ENCODE measurements at places on chromosomes 3 and 15.

- DNase-seq: no peak
Observed at GRCh38 chr3:16790432-16791400, 94.0 kb upstream of the PLCL2 start.

- no peak for DNase-seq
Observed at GRCh38 chr3:196872316-196872715, 4.6 kb downstream of the SENP5 start.

GRCh38 chr3:133540896-133541674 is 32.4 kb upstream of the CDV3 start:
- DNase-seq: no peak

DNA sequence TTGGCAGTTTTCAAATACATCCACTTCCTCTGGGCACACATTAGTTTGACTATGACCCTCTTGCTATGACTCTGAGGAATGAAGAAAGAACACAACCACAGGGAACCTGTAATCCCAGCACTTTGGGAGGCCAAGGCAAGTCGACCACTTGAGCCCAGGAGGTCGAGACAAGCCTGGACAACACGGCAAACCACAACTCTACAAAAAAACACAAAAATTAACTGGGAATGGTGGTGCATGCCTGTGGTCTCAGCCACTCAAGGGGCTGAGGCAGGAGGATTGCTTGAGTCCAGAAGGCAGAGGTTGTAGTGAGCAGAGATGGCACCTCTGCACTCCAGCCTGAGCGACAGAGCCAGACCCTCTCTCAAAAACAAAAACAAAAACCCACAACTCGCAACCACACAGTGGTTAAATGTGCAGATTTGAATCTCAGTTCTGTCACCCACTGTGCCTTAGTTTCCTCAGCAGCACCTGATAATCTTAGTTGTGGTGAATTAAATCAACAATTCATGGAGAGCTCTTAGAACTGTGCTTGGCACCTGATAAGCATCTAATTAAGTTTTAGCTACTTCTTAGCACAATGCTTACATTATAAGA is 65.7 kb downstream of the MYLK start:
- DNase-seq: no peak

- DNase-seq: no peak
Observed at GRCh38 chr15:52680761-52681160, 1.6 kb upstream of the ATOSA start.

- DNase-seq: no peak
Observed at GRCh38 chr15:36008719-36009118, 462.8 kb upstream of the DPH6 start.

DNA sequence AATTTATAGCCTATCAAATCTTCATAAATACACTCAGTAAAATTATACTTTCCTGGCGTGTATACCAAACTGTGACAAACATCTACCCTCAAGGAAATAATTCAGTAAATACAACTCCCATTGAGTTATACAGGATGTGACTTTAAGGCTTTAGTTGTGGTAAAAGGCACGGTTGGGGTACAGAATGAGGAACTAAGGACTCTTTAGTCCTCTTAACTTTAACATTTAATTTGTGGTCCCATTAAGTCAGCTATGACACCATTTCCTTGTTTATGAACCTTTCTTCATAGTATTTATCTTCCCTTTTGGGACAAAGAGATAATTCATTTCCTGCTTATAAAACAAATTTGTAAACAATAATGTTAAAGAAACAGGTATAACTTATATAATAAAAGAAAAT is 30.2 kb downstream of the IFT80 start:
- DNase-seq: no peak

- DNase-seq: no peak
Observed at GRCh38 chr15:96180087-96180748, 150.3 kb upstream of the NR2F2 start.

DNA sequence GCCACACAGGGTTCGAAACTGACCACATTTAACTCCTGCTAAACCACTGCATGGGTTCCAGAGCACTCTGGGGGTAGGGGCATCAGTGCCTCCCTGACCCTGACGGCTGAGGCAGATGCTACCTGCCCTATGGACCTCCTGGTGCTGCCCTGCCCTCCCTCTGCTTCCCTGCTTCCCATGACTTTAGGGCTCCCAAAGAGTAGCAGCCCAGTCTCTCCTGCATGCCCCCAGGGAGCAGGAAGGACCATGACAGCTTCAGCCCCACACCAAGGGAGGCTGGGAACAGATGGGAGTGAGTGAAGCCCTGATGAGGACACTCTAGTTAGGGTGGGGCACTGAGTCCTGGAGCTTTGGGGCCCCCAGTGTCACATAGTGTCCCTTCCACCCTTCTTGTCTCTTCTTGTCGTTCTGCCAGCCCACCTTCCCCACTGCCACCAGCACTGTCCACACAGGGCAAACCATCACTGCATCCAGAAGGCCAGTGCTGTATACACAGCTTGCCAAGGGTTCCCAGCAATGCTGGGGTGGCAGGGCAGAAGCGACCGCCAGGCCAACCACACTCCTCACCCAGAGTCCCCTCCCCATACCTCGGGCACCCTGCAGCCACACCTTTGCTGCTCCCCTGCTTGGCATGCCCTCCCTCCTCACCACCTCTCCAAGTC is 31.0 kb downstream of the SRPRB start:
- DNase-seq: no peak

DNA sequence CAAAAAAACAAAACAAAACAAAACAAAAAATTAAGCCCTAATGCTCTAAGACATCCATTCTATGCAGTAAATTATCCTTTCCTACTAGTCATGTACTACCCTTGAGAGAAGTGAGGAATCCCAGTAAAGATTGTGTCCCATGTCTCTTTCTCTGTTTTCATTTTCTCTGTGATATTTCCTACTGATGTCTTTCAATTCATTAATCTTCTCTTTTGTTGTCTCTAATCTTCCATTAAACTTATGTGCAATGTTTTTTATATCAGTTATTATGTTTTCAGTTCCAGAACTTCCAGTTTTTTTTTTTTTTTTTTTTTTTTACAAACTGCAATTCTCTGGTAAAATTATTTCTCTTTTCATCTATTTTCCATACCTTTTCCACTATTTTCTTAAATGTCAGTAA is 44.1 kb upstream of the SLC12A8 start:
- DNase-seq: no peak

GRCh38 chr3:36989568-36989967 is 3.4 kb downstream of the EPM2AIP1 start:
- no peak for DNase-seq

- peak; percentile 1 for DNase-seq
Observed at GRCh38 chr3:192063570-192063969, 602.6 kb downstream of the PYDC2 start.

GRCh38 chr3:67635257-67635656 is 19.2 kb downstream of the SUCLG2 start:
- DNase-seq: no peak

DNA sequence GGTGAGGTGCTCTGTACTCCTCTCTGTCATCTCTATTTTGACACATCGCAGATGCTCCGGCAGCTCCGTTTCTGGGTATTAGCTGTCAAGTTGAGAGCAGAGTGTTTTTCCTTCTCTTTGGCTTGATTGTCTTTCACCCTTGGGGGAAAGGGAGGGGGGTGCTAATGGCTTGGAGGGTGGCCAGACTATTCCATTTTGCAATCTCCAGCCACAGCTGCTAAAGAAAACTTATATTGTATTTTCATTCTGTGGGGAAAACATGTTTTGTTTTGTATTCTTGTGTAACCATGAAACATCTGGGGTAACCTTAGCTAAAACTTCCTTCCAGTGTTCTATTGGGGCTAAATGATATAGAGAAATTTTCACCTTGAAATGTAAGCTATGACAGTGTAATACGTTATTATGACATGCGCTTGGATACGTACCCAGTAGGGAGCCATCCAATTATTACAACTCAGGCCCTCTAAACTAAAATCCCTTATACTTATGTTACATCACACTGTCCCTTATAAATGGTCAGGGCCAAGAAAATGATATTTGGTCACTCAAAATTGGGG is 14.0 kb upstream of the LARP6 start:
- DNase-seq: no peak

DNA sequence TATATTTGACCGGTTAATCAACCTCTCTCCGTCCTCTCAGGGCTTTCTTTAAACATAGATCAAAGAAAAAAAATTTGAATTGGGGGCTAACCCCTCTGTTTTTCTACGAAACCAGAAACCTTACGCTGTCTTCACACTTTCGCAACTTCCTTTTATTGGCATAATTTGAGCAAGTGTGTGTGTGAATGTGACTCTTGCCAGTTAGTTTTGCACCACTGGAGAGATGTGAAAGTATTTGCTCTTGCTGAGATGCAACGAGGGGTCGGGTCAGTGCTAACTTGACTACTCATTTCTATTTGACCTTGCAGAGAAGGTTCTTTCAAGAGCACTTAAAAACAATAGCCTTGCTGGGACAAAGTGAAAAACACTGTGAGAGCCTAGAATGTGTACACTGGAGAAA is 81.2 kb downstream of the FAM43A start:
- DNase-seq: no peak

- DNase-seq: no peak
Observed at GRCh38 chr15:56491110-56491722, 26.3 kb upstream of the MNS1 start.

DNA sequence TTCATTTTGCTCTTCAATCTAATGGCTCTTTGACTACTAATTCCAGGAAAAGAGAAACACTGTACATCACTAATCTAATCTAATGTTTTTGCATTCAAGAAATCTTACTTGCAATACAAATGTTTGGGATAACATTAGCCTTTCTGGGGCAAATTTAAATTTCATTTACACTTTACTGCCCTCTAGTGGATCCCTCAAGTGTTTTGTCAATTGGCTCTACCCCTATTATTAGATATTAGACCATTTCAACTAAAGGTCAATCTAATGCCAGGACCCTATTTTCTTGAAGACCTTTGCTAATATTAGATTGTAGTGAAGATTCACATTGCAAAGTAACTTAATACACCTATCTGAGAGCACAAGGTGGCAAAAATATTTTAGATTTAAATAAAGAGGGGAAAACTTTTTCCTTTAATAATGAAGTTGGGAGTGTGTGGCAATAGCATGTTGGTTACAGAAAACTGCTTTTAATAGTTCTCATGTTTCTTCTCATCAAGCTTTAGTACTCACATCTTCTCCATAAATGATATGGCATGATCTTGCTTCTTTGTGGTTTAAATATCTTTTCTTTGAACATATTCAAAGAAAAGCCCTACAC is 5.0 kb downstream of the C2CD4A start:
- DNase-seq: no peak

DNA sequence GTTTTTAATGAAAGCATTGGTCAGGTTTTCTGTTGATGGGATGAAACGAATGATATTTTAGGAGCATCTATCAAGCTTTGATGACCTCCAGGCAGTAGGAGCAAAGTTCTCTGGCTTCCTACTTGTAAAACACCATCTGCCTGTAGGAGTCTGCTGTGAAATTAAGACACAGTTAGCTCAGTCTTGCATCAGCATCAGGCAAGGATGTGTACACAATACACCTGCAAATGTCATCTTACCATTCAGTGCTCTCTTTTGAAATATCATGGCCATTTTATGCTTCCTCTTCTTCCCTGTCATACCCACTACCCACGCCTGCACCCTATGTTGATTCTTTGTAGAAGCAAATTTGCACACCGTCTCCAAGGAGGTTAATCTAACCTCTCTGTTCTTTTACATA is 38.2 kb downstream of the B3GALNT1 start:
- DNase-seq: no peak

GRCh38 chr15:61522411-61522810 is 293.3 kb upstream of the RORA start:
- no peak for DNase-seq

DNA sequence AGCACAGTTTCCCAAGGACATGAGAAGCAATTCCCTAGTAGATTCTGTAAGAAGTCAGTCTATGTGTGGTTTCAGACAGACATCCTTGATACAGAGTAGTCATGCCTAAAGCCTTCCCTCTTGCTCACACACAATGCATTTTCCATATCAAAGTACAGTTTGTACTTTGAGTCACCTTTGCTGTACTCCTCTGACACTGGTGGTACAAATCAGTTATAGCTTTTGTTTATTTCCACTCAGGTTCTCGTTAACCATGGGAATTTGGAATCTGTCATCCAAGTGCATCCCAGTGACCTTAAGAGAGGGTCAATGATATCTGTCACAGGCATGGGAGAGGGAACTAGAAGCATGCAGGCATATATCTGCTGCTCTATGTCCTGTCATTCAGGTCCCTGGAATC is 3.6 kb upstream of the GNB4 start:
- no peak for DNase-seq

DNA sequence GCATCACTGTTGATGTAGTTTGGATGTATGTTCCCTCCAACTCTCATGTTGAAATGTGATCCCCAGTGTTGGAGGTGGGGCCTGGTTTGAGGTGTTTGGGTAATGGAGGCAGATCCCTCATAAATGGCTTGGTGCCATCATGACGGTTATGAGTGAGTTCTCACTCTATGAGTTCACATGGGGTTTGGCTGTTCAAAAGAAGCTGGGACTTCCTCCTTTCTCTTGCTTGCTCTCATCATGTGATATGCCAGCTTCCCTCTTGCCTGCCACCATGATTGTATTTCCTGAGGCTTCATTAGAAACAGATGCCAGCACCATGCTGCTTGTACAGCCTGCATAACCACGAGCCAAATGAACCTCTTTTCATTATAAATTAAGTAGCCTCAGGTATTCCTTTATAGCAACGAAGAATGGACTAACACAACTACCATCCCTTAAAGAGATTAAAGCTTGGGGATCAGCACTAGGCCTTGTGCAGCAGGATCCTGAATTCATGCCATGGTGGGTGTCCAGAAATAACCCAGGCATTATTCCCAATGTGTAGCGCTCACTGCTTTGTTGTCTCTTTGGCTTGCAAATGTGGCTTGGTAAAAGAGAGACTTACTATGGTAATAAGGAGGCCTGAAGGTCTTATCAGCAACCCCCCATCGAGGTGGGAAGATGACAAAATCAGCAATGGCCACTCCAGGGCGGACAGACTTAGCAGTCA is 41.9 kb downstream of the NDUFB4 start:
- DNase-seq: no peak

DNA sequence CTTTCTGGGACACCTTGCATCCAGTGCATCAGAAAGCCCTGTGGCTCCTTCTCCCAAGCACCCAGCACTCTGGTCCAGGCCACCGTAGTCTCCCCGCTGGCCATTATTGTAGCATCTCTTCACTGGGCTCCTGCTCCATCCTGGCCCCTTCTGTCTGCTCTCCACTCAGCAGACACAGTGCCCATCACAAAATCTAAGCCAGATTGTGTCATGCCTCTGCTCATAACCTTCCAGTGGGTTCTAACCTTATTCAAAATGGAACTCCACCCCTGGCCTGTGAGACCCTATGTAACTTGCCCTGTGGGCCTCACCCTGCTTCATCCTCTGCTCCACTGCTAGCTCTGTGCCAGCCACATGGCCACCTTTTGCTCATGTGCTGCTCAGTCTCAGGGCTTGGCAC is 31.7 kb upstream of the PRR23E start:
- no peak for DNase-seq

DNA sequence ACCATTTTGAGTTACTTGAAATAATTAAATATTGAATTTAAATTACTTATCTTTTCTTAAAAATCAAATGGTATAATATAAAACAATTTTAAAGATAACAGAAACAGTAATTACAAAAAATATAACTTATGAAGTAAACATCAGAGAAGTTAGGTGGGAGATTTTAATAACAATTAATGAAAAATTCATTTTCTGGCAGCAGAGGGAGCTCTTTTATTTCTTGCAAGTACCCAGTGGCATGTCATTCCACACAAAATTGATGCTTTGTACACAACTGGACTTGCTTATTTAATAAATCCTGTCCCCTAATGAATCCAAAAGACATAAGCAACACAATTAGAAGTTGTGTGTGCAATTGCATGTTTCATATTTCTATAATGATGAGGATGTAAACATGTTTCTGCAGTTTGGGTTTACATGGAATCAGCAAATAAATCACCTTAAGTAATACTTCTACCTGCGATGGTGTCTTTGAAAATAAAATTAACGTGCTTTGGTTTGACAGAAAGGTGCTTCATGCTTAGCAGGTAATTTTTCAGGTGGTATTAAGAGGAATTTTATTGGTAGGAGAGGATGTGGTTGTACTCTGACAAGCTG is 861.3 kb downstream of the ZPLD1 start:
- no peak for DNase-seq
